ENCODE measurements at places on chromosomes 1 and 21.

GRCh38 chr1:9352377-9353134 is 59.9 kb downstream of the SPSB1 start:
- DNase-seq: no peak

- no peak for DNase-seq
Observed at GRCh38 chr1:113452921-113453770, 62.8 kb downstream of the MAGI3 start.

DNA sequence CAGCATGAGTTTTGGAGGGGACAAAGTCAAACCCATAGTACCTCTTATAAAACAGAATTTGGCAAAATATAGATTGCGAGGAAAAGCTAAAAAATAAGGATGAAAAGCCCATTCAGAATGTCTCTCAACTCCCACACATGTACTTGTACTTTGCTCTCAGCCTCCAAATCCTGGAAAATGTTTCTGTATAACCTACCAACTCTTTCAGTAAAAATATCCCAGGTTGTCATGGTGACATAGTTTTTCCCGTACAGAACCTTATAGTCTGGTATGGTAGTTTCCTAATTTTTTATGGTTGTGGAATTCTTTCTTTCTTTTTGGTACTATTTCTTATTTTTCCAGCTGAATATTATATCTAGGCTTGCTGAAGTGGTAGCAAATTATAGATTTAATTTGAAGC is 15.5 kb upstream of the RPS6KC1 start:
- no peak for DNase-seq

DNA sequence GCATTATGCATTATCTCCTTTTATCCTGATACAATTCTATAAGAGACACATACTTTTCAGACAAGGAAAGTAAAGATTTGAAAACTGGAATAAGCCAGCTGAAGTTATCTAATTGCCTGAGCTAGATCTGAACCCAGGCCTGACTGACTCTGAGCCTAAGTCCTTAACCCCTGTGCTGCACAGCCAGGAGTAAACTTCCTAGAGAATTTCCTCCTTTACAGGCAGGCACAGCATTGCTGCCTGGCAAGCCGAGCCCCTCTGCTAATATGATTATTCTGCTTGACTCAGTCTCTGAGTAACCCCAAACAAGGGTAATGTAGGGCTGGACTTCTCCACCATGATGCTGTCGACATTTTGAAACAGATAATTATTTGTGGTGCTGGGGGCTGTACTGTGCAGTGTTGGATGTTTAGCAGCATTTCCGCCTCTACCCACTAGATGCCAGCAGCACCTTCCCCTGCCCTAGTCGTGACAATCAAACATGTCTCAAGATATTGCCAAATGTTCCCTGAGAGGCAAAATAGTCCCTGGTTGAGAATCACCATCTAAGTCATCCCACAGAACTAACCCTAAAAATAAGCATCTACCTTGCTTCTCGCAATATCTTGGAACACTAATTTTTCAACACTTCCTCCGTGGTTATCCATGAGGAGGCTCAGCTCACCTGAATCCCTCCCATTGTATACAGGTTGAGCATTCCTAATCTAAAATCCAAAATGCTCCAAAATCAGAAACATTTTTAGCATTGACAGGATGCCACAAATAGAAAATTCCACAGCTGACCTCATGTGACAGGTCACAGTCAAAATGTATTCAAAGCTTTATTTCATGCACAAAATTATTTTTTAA is 18.5 kb downstream of the CAMK1G start:
- no peak for DNase-seq

GRCh38 chr1:21645550-21645949 is 23.6 kb downstream of the RAP1GAP start:
- no peak for DNase-seq

GRCh38 chr1:22673486-22674409 is 20.7 kb downstream of the C1QB start:
- peak; percentile 61 for DNase-seq

DNA sequence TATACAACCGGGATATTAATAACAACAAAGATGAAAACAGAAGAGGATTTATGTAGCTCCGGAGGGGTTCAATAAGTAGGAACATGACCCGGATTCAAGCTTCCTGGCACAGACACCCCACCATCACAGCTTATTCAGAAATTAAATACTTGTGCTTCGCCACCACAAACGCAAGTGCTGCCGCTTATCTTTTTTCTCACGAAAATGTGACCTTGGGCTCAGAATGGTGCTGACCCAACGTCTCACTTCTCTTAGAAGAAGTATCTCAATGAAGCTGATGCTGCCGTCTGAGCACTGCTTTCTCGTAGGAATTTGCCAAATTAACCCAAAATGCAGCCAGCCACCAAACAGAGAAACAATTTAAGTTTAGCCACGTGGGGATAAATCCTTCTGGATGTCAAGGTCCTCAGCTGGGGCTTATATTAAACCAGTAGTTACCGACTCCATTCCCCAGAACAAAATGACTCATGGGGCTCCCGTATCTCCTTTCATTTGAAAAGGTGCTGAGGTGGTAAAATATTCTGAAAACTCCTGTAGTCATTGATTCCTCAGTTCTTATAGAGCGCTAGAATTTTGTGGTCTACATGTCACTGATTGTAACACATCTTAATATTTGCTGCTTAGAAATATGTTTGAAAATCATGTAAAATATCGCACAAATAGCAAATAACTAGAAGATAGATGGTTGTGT is 466.7 kb downstream of the SMYD3 start:
- no peak for DNase-seq

DNA sequence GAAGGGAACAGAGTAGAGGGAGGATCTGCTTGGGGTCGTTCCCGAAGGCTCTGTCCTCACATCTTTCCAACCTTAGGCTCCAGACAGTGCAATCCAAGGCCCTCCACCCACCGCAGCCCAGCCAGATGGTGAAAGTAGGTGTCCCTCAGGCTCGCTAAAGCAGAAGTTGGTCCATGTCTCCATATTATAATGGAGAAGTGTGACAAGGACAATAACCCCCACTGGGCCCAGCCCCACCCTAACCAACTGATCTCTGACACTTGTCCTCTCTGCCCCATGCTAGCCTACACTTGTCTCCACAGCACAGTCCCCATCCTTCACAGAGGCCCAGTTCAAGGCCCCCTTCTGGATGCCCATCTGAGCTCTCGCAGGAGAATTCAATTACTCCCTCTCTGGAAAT is 48.7 kb downstream of the DMAP1 start:
- no peak for DNase-seq

Measured in stimulated activated effector memory CD8-positive, alpha-beta T cell treated with anti-CD3 and anti-CD28 coated beads, Interleukin-12 subunit alpha, Interleukin-12 subunit beta, amount 100 ng/mL, for 72 hours (primary cell).